ENCODE measurements at places on chromosomes 7 and 10.

DNA sequence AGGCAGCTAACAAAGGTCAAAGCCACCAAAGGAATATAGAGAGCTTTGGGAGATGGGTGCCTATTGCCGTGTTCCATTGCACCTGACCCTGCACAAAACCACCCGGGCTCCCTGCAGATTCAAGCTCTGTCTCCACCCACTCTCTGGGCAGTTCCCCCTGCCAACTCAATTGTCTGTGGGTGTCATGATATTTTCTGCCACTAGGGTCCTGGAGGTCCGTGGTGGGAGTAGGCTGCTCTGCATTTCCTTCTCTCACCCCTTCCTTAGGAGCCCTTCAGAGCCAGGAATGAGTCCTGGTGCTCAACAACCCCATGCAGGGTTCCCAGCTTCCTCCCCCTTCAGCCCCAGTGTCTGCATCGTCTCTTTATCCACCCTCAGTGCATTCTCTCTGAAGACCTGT, 34.1 kb downstream of the PNLIPRP2 start:
- no peak for DNase-seq

GRCh38 chr7:33794959-33795358, 110.4 kb upstream of the BMPER start:
- DNase-seq, result no peak

- DNase-seq, result no peak
Observed at GRCh38 chr7:149686011-149686410, 87.4 kb downstream of the ZNF467 start.

DNA sequence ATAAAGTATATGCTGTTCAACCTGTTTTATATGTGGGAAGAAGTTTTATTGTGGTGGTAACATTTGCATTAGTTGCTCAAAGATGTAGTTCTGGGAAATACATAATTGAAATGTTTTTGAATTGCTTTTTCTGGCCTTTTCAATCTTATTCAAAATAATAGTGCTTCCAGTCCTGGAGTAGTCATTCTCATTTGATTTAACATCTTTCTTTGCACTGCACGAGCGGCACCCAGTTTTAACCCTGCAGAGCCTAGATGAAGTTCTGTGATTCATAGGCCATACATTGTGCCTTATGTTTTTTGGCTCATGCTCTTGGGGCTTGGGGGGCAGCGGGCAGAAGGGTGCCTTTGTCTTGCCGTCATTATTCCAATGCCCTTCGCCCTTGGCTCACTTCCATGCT, 9.9 kb downstream of the ARID5B start:
- no peak for DNase-seq
